ENCODE measurements at places on chromosomes 4 and X.

DNA sequence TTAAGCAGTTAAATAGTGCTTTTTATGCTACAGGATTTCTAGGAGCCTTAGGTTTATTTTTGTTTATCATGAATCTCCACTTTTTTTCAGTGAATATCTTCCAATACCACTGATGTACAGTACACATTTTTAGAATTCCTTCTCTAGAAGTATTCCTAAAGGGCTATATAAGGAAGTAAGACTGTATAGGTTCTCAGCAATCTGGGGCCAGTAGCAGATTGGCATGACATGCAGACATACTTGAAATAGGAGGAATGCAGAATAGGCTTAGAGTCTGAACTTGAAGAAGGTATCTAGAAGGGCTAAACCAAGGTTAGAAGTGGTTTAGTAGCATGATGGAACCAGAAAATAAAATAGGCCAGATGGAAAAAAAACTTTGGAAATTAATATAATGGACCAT lies 29.8 kb downstream of the HEPH start:
- no peak for DNase-seq

GRCh38 chr4:23311983-23312382 lies 577.9 kb downstream of the PPARGC1A start:
- DNase-seq: no peak

DNA sequence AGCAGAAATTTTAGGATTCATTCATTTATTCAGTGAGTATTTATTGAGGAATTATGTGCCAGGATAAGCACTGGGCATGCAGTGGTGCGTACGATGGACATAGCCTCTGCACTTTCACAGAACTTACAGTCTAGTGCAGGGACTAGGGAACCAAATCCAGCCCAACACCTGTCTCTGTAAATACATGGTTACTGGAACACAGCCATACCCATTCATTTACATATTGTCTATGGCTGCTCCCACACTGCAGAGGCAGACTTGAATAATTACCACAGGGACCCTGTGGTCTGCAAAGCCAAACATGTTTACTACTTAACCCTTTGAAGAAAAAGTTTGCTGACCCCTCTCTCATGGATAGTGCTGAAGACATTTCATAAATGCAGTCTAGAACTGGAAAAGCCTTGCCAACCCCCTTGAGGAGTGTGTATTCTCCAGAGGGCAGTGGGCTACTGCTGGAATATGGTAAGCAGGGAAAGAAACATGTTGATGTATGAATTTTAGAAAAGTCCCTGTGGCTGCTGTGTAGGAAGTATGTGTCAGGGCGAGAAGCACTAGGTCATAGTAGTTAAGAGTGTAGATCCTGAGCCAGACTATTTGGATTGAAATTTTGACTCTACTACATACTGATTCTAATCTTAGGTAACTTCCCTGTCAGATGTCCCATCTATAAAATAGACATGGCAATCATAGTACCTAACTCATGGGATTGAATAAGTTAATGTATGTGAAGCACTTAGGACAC lies 75.5 kb downstream of the GALNT7 start:
- DNase-seq: no peak

GRCh38 chrX:1273896-1274295 lies 5.3 kb downstream of the CSF2RA start:
- no peak for DNase-seq

DNA sequence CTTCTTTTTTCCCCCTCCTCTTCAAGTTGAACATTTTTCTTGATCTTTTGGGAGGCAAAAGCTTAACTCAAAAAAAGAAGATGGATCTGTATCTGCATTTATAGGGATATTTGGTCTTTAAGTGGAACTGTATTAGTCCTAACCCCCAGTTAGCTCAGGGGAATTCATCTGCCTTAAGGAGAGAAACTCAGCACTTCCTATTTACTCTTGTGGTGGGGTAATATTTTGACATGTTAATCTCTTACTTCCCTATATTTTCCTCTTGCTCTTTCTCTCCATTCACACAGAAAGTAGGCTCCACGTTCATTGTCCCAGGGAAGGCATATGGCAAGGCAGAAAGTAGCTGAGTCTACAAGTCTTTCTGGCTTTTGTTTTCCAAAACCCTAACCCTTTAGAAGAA lies 5.3 kb downstream of the LRRC66 start:
- no peak for DNase-seq

- DNase-seq: peak; percentile 30
Measured at GRCh38 chrX:27555514-27555913, 34.6 kb upstream of the DCAF8L2 start.

GRCh38 chr4:161256716-161257115 lies 907.1 kb downstream of the FSTL5 start:
- no peak for DNase-seq
